Fibroblast of lung (primary cell): ENCODE measurements at places on chromosomes 6 and 20. TPM values are rescaled to one million over a fixed set of nuclear protein-coding genes. Genes with fewer than 3 reads are reported as not detected.

The C20orf202 gene
- total RNA-seq = under 0.01 TPM in 1 of 2 replicates, not detected in the other

The HMGCLL1 gene
- total RNA-seq = 0.51 and 0.83 TPM in 2 replicates

DNA sequence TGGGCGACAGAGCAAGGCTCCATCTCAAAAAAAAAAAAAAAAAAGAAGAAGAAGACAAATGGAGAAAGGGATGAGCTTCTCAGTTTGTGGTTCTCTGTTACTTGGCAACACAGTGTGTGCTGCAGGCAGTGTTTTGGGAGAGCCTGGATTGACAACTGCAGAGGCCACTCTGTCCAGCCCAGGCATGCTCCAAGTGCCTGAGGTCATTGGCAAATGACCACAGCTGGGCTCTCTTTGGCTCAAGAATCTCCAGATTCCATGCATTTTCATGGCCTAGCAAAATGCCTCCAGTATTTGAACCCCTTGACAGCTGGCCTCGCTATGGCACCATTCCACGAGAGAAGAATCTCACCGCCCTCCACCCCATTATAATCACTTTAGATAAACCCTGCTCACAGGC lies 126.2 kb downstream of the ANKRD60 start:
- DNase-seq = peak; percentile 80

DNA sequence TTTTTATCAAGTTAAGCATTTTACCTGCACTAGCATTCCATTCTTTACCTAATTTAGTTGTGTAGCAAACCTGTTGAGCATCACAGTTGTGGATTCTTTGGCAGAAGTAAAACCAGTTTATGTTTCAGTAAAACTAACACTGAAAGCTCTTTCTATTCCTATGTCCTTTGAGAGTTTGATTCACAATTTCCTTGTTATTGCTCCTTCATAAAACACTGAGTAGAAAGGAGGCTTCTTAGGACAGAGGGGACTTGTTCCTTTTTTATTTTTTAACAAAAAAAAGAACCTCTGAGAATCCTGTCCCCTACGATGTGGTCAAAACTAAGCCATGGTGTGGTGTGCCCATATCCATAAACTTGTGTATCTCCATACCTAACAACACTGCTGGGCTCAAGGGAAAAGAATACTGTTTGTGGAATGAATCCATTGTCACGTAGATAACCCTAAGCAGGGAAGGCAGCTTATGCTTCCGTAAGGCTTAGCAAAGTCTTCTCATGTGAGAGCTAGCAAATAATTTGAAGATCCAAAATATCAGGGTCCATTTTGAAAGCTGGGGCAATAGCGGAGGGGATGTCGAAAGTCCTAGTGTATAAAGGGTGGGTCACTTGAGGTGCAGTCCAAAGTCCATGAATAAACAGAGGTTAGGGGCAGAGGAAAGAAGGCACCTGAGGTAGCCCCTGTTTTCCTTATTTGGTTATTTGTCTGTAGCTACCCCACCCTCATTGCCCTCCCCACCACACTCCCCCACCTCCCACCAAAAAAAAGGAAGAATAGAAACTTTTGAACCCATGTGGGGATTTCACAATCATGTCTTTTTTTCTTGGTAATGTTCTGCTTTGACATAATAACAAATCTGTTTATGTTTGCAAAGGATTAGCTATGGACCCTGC lies 71.0 kb downstream of the PLAGL1 start:
- DNase-seq = no peak

The QRSL1 gene
- total RNA-seq = 13.6 and 15.2 TPM in 2 replicates

DNA sequence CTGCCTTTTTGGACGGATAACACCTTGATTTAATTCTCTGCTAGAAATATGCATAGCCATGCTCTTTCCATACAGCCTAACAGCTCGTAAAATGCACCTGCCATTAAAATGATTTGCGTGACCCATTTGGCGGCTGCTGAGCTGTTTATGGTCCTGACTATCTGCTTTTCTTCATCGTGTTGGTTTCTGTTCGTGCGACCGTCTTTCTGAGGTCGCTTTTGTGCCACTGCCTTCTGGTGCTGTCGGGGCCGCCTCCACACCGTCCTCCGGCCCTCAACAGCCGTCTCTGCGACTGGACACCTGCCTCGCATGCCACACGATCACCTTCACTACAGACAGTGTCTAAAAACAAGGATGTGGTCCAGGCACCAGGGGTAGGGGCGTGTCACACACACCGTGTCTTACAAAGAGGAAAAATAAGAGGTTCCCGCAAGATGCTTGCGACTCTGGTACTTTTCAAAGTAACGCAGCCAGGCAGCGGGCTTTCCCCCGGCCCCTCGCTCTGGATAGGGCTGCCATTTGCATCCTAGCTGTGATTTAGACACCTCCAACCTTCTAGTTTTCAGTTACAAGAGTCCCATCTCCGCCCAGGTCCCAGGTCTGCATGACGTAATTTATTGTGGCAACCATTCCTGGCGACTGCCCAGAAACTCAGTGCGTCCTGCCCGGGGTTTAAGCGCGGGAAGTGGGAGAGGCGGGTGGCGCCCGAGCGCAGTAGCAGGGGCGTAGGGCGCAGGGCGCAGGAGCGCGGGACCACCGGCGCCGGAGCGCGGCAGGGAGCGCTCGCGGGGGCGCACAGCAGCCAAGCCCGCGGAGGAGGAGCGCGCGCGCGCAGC lies at the start of gene STMND1:
STMND1 (plus strand) TSS at position 629 of the 836 bp plus-strand sequence. CDS start 208 bp downstream, outside the sequence.
- DNase-seq = peak; percentile 37

GRCh38 chr6:35583893-35584688 lies 71.4 kb upstream of the TULP1 start:
- DNase-seq = peak; percentile 84

- DNase-seq = no peak
Observed at GRCh38 chr6:19394687-19395086, 442.5 kb upstream of the ID4 start.

The TINAG gene
- total RNA-seq = not detected in 2 replicates

GRCh38 chr6:158150701-158151100 lies 17.4 kb downstream of the SERAC1 start:
- peak; percentile 84 for DNase-seq

DNA sequence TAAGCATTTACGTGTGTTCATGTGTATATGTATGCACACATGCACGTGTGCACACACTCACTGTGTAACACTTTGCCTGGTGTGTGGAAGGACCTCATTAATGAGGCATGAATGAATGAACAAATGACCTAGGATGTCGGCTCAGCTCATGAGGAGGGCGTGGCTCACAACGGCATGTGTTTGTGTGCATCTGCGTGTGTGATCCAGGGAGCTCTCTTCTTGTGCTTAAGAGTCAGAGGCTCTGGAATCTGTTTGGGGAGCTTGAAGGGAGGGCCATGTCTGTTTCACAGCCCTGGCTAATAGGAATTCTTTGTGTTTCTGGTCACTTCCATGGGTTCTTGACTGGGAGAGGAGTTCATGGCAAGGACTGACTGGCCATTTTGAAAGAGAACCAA lies 32.7 kb downstream of the TOX2 start:
- no peak for DNase-seq

DNA sequence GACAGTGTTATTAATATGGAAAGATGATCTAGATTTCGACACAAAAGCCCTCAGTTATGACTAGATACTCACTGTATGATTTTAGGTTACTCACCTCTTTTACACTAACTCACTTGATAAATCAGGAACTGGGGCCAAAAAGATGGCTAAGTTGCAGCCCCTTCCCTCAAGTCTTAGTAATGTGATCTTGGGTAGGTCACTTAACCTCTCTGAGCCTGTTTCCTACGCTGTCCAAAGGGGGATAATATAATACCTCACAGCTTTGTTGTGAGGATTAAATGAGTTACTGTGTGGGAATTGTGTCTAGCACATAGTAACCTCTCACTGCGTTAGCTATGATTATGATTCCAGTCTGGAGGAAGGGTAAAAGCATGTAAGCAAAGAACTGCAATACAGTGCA lies 1.3 kb downstream of the TTI1 start:
- no peak for DNase-seq

- DNase-seq = no peak
Observed at GRCh38 chr6:157170535-157170934, 152.8 kb downstream of the TMEM242 start.

The NMBR gene
- total RNA-seq = under 0.01 TPM in 1 of 2 replicates, not detected in the other

The RBPJL gene
- total RNA-seq = not detected in 2 replicates

The SNAP25 gene
- total RNA-seq = 1.5 and 4.5 TPM in 2 replicates

- no peak for DNase-seq
Observed at GRCh38 chr20:62028384-62028783, 37.3 kb downstream of the TAF4 start.

DNA sequence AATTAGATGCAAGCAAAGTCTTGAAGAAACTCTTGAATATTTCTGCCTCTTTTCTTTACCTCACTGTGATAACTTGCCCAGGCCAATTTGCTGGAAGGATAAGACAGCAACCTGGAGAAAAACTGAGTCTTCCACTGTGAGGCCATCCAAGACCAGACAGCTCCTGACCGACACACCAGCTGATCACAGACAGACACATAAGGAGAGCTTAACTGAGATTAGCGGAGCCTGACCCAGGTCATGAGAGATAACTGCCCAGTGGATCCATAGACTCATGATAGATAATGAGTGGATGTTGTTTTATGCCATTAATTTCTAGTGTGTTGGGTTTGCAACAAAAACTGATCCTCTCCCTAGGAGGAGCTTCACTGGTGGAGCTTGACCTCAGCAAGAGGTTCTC lies 64.4 kb upstream of the NOX3 start:
- no peak for DNase-seq

The AK9 gene
- total RNA-seq = 10.4 and 15.2 TPM in 2 replicates

GRCh38 chr20:21082584-21082983 lies 23.6 kb downstream of the LINC00237 start:
- DNase-seq = no peak

GRCh38 chr6:96823743-96824142 lies 13.5 kb downstream of the GPR63 start:
- peak; percentile 38 for DNase-seq

DNA sequence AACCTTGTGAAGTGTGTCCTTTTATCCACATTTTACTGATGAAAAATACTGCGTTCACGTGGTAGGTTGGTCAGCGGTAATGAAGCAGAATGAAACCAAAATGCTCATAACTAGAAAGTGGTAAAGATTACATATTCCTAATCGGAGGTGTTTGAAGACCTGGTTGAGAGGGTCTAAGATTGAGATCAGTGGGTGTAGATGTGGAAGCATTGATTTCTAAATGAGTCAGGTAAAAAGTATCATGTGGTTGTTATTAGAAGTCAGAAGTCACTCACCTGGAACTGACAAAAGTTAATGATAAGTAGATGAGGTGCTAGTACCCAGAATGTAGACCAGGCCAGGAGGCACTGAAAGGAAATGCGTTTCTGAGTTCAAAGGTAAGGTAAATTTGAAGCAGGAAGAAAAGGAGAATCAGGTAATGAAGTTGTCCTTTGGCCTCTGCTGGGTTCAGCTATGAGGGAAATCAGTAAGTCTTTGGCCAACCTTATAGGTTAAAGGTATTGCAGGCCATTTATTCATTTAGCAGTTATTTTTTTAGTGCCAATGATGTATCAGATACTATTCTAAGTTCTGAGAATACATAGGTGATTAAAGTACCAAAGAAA lies 31.2 kb downstream of the FAM83B start:
- no peak for DNase-seq

DNA sequence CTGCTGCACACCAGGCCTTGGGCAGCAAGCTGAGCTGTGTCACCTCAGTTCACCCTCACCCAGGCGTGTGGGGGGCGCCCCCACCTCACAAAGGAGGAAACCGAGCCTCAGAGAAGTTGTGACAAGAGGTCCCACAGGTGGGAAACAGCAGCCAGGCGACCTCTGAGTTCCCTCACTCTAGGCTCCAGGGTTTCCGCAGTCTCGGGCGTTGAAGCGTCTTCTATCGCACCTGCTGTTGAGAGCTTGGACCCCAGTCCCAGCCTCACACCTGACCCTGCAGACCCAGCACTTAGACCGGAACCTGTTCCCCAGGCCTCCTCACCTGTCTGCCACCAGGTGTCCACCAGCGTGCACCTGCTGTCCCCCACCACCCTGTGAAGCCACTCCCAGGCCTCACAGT lies 22.3 kb upstream of the APMAP start:
- no peak for DNase-seq

The SLC17A3 gene
- not detected in 2 replicates for total RNA-seq

DNA sequence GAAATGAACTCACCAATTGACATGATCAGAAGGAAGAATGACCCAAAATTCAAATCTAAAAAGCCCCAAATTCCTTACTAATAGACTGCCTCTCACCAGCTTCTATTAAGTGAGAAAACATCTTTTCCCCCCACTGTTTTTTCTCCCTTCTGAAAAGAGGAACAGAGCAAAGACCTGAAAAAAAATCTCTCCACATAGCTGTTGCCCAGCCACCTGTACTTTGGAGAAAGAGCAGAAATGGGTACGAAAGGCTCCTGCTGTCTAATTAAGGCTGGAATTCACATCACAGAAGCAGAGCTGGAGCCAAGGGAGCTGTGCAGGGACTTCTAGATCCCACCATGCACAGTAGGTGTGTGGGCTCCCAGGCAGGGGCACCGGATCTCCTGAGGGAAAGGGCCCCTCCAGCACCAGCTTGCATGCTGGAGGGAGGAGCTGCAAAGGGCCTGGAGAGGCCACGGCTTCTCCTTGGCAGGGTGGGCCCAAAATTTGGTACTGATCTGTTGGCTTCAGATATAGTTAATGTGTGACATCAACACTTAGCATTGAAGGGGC lies 73.2 kb upstream of the DUSP22 start:
- no peak for DNase-seq

GRCh38 chr20:24437196-24438082 lies 32.0 kb upstream of the SYNDIG1 start:
- DNase-seq = no peak

- no peak for DNase-seq
Observed at GRCh38 chr6:74181471-74181870, 485.5 kb downstream of the CD109 start.

DNA sequence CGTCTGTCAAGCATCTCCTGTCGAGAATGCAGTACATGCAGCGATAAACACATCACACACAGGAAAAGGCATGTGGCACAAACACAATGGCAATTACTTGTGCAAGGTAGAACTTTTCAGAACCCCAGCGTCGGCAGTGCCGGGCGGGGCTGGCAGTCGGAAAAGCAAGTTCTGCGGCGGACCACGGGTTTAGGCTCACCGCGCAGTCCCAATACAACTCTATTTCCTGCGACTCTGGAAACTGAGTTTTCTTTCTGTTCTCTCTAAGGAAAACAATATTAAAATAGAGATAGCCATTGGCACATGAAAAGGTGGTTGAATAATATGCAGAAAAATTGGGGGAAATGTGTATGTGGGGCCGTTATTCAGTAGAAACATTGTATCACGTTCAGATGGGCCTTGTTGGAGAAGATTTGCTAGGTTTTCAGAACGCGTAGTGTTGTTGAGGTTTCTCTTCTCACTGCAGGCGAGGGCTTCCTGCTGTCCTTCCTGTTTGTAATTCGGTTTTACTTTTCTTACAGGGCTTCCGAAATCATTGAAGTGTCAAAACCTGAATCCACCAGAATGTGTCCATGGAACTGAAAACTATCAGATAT lies 369.5 kb downstream of the THBS2 start:
- DNase-seq = no peak

DNA sequence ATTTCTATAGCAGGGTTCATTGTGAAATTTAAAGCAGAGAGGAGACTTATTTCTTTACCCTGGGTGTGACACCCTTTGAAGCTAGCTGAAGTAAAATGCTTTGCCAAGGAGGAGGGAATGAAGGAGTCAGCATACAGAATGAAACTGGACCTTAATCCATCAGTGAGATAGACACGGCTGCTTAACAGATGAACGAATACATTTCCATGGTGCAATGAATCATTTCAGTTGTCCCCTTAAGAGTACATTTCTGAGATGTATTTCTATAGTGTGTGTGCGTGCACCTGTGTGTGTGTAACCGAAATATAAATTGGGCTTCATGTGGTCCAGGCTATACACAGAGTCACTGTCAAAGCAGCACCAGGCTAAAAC lies 73.8 kb upstream of the CD93 start:
- peak; percentile 44 for DNase-seq

- peak; percentile 84 for DNase-seq
Observed at GRCh38 chr6:16769131-16769985, 8.1 kb upstream of the ATXN1 start.

GRCh38 chr6:16591396-16592222 lies 169.7 kb downstream of the ATXN1 start:
- no peak for DNase-seq

The TDRD6 gene
- 0.26 and 0.33 TPM in 2 replicates for total RNA-seq
